ELR (cell line): ENCODE measurements at places on chromosomes 11 and 22.

DNA sequence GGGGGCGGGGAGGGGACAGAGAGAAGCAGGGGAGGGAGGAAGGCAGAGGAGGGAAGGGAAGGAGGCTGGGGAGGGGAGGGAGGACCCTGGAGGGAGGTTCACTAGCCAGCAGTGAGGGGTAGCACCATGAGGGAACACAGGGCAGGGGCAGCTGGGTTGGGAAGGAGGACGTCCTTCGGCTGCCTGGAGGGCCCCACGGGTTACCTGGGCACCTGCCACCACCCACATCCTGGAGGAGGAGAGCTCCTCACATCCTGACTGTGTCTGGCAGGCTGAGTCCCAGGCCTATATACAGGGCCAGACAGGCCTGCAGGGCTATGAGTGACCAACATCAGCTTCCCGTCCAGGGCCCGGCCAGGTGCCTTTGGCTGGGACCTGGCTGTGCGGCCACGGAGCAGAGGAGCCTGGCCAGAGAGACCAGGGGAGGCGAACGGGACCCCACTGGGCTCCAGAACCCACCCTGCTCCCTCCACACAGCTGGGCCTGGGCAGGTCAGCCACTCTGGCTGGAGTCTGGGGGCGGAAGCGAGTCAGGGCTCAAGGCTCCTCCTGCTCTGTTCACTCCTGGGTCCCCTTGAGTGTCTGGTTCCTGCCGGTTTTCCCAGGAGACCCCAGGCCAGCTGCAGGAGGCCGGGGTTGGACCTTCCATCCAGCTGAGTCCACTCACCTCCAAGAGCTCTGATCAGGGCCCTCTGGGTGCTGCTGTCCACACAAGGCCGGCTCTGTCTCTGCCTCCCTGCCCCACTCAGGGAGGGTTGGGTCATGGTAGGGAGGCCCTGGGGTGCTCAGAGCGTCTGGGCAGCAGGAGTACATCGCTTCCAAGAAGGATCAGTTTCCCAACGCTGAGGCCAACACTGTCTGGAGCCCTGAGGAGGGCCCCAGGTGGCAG lies 677.7 kb downstream of the BRD1 start:
- DNase-seq = no peak

DNA sequence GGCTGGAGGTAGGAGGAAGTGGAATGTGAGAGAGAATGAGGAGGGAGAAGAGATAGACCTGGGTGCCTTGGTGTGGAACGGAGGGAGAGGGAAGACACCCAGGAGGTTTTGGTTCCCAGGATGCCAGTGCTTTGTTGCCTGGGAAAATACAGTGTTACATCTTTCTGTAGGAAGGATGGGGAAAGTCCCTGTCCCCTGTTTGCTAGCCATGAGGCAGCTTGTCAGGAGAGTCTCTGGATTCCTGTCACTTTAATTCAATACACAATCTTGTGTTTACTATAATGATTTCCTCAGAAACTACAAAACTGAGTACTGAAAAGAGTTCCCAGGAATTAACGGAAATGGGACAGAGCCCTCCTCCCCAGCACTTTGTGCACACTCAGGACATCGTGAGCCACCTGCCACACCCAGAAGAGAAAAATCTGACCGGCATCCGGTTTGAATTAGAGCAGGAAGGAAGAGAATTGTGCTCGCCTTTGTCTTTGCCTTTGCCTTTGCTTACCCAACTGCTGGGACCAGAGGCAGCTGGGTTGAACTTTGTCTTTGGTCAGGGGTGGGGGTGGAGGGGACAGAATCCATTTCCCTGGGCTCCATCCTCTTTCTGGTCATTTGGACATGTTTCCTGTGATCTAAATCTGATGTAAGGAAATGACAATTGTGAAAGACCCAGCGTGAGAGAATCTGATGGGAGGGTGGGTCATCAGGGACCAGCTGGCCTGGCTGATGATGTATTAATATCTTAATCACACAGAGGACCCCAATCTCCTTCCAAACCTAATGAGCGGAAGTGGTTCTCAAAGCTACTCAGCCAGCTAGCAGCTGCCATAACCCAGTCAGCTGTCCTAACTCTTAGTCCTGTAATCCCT lies 1.3 kb upstream of the LIMK2 start:
- peak; percentile 29 for DNase-seq

- no peak for DNase-seq
Measured at GRCh38 chr11:36035999-36036398, 92.1 kb downstream of the LDLRAD3 start.

GRCh38 chr11:76626921-76627401 lies 43.6 kb downstream of the LRRC32 start:
- peak; percentile 53 for DNase-seq

DNA sequence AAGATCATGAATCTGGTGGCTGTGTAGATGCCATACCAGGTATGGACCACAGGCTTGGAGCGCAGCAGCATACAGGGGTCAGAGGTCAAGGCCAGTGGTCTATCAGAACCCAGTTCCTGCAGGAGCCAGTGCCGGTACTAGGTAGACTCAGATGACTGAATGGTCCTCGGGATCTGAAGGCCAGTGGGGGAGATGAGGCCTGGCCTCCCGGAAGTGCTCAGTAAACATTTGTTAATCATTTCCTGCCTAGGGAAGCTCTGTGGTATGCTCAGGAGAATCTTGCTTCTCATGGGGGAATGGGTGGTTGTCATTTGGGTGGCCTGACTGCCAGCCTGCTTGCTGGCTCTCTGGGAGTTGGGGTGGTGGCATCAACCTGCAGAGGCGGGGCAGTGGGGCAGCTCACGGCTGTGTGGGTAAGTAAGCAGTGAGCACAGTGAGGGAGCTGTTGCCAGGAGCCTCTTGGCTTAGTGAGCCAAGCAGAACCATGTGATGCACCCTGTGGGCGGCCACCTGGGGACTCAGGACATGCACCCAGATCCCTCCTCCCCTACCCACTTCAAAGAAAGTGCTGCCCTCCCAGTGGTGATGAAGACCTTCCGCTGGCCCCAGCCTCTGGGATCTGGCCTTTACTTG lies 33.0 kb downstream of the PTPRJ start:
- DNase-seq = peak; percentile 87

DNA sequence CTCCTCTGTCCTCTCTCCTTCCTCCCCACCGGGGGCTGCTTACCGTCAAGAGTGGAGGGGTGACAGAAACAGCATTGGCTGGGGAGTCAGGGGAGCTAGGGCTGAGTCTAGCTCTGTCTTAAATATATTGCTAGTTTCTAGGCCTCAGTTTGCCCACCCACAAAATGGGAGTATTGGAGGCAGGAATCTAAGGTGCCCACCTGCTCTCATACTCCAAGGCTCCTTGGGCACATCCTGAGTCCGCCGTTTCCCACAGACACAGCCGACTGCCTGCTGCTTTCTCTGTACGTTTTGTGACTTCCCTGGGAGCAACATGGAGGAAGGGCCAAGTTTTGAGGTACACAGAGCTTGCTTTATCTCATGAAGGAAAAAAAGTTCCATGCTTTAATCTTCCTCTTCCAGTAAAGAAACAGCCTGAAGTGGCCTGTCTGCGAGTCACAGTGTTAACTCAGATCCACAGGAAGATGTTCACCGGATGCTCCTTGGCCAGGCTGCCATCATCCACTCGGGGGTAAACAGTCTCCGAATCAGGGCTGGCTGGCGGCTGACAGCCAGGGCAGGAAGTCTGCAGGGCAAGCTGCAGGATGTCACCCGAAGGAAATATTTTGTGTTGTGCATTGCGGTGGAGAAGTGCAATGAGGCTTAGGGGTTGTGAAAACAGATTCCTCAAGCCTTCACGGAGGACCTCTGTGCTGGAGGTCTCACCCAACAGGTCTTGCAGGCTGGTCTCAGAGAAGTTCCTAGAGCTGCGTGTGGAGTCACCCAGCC lies 11.0 kb upstream of the CERK start:
- DNase-seq = peak; percentile 44

DNA sequence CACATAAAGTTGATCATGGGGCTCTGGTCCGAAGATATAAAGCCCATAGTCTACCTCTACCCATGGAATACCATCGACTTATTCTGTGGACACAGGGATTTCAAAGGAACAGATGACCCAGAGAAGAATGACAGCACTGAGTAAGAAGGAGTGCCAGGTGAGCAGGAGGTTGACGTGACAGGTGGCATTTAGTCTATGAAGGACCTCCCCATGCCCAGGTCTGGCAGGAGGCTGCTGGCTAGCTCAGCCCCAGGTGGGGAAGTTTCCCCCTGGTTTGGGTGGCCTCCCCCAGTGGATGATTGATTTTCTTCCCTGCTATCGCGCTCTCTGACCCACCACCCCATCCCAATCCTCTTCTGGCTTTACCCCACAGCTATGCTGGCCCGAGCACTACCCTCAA lies 39.1 kb downstream of the KCNC1 start:
- DNase-seq = no peak

DNA sequence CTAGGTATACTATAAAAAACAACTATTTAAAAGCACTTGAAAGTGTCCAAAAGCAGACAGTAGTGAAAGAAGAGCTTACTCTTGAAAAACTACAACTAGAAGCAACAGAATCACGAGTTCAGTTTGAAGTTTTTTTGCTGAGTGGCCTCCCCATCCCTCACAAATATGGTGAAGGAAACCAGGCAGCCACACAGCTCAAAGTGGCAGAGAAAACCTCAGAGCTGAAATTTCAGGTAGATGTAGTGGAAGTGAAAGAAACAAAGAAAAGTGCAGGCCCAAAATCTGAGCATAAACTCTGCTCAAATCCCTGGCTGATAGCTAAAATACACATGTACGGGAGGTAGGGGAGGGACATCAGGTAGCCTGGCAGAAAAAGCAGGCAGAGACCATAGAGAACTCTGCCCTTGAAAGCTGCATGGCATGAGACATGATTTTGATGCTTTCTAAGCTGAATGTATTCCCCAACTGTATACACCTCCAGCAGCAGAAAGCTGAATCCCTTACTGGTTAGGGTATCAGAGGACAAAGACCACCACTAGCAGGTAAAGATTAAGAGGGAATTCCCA lies 12.1 kb downstream of the BTBD10 start:
- no peak for DNase-seq

GRCh38 chr11:130816546-130817329 lies 99.5 kb downstream of the SNX19 start:
- no peak for DNase-seq

DNA sequence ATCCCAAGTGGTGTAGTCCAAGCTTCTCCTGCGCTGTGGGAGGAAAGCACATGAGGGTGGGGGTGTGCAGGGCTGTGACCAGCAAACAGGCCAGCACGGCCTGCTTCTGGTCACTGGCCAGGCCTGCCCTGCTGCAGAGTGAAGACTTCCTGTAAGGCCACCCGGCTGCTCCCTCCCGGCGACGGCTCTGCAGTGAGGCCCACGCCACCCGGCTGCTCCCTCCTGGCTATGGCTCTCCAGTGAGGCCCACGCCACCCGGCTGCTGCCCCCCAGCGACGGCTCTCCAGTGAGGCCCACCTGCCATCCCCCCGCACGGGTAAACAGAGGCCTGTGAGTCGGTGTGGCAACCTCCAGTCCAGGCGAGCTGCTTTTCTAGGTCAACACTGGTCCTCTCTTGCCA lies 31.4 kb upstream of the BRSK2 start:
- no peak for DNase-seq

- DNase-seq = no peak
Measured at GRCh38 chr11:46741600-46742484, 22.8 kb downstream of the F2 start.

- no peak for DNase-seq
Measured at GRCh38 chr22:48955351-48956311, 872.0 kb downstream of the BRD1 start.

- DNase-seq = no peak
Measured at GRCh38 chr11:83054001-83054400, 17.7 kb downstream of the RAB30 start.

DNA sequence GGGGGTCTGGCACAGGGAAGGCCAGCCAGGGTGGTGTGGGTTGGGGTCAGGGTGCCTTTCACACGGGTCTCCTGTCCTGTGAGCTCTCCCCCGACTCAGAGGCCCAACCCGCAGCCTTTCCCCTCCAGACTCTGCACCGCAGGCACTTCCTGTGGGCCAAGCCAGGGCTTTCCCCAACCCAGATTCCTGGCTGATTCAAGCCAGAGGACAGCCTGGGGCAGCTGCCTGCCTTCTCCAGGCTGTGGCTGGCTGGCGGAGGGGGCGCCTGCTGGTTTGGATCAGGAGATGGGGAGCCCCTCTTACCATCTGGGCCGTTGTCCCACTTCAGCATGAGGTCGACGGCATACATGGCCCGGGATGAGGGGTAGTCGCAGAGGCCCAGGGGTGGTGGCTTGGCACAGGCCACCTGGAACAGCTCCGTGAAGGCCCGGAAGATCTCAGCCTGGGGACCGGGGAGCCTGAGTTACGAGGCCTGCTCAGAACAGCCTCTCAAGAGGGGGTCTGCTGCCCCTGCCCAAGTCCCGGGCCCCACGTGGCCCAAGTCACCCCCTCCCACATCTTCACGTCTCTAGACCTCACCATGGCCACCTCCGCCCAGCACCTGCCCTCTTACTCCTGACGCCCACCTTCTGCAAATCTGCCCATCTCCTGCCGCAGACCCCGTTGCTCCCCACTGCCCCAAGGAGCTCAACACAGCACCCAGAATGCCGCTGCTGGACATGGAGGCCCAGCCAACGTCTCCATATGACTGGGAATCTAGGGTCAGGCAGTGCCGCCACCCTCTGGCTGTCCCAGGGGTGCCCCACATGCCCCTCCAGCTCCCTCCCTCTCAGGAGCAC lies 17.3 kb downstream of the TSPO start:
- DNase-seq = peak; percentile 65

DNA sequence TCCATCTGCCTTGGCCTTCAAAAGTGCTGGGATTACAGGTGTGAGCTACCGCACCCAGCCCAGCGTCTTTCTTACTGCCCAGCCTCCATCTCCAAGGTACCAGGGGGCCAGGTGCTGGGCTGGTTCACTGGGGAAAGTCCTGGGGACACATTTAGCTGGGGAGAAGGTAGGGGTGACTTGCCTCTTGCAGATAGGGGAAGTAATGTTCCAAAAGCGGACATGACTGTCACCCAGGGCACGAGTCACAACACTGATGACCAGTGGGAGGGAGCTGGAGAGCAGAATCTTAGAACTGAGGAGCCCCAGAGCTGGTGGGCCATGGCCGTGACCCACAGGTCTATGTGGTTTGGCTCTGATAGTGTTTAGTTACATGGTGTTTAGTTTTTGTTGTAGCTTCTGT lies 2.4 kb upstream of the SLC15A3 start:
- DNase-seq = no peak

DNA sequence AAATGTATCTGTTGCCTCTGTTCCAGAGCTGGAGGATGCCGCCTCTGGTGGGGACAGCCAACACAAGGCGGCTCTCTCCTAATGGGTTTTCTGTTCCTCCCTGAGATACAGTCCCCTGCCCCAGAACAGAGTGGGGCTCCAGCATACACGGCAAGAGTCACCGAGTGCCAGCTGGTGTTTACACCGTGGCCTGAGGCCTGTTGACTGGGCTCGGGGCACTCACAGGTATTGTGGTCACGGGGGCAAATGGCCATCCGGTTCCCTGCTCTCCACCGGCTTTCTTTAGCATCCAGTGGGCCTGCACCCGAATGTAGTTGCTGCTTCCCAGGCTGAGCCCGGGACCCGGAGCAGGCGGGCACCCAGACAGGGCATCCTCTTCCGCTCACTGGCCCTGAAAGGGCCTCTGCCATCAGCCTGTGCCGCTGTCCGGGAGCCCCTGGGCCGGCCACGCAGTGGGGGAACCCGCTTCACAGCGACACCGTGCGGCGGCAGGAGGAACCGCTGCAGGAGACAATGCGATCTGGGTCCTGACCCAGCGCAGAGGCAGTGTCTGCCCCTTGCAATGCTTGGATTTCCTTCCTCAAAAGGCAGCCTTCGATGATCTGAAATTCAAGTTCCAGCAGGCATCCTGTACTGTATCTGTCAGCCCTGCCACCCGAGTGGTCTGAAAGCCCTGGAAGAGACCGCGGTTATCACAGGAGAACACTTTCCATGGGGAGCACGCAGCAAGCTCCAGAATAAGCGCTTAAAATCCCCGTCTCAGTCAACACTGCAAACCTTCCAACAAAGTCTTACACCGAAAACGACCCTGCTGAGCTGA lies 859 bp upstream of the KRTAP5-5 start:
- DNase-seq = peak; percentile 52
